MM.1S (cell line): ENCODE measurements at places on chromosomes 12 and 14.

DNA sequence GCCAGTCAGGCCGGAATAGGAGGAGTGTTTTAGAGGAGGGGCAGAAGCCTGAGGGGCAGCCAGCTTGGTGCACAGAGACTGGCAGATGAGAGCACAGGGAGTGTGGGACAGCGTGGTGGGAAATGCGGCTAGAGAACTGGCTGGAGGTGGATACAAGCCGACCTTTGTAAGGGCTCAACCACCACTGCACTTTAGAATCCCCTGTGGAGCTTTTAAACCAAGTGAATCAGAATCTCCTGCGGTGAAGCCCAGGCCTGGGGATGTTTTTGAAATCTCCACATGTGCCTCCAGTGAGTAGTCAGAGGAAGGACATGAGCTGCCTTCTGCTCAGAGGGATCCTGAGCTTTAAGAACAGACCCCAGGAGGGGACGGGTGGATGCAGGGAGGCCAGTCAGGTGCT is 10.9 kb upstream of the PCED1B start:
- no peak for DNase-seq

DNA sequence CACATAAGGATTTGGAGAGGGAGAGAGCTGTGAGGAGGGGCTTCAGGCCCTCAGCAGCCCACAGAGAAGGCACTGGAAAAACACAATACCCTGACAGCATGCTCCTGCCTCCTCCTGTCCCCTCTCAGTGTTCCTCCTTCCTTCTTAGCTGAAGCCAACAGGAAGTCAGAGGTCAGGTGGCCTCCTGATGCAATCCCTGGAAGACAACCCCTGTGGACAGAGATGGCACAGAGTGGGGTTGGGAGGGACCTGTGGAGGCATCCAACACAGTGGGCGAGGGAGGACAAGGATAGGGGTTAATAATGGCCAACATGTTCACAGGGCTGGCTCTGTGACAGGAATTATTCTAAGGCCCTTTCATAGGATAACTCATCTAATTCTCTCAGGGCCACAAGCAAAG is 15.4 kb upstream of the IFI27L2 start:
- no peak for DNase-seq

GRCh38 chr14:91882369-91882768 is 15.0 kb upstream of the TC2N start:
- DNase-seq, result no peak

GRCh38 chr12:47382305-47382704 is 302.5 kb upstream of the AMIGO2 start:
- DNase-seq, result no peak

- DNase-seq, result no peak
Measured at GRCh38 chr14:97021571-97022168, 224.5 kb downstream of the VRK1 start.

GRCh38 chr14:75003250-75004027 is 718 bp downstream of the EIF2B2 start:
- no peak for DNase-seq
